Left renal pelvis (tissue), 4 donors: ENCODE measurements at places on chromosomes 11 and 22. TPM values are rescaled to one million over a fixed set of nuclear protein-coding genes. Genes with fewer than 3 reads are reported as not detected.

Gene KCNJ11
- 0.23 TPM for polyA plus RNA-seq

Gene PDE2A
- 12.0 TPM for polyA plus RNA-seq

Gene YAP1
- polyA plus RNA-seq = 160 TPM

Gene SHANK3
- 15.0 TPM for polyA plus RNA-seq

Gene VWA5A
- polyA plus RNA-seq = 15.8 TPM

DNA sequence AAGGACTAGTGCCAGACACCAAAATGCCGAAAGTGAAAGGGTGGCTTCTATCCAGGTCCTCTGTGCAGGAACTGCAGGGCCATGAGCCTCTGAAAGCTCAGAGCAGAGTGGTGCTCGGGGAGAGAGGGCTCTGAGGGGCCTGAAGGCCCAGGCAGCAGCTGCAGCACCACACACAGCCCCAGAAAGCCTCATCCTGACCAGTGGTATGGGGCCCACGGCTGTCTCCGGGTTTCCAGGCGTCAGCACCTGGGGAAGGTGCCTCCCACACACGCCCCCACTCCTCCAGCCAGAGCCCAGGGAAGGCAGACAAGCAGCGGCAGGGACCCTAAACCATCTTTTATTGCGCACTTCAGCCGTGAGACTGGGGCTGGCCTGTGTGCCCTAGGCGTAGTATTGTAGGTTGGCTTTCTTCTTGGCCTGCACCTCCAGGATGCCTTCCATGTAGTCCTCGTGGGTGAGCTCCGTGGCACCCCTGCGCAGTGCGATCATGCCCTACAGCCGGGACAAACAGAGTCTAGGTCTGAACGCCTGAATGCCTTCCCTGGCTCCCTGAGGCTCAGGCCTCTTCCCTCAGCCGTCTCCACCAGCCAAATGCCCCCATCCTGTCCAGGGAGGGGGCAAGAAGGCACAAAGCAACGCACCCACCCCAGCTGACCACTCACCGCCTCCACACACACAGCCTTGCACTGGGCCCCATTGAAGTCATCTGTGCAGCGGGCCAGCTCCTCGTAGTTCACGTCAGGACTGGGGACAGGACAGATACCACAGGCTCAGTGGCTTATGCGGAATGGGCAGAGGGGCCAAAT, 7.6 kb downstream of the PSMC3 start:
- no peak for DNase-seq

GRCh38 chr22:40603088-40603605, 33.4 kb downstream of the MRTFA start:
- no peak for DNase-seq

DNA sequence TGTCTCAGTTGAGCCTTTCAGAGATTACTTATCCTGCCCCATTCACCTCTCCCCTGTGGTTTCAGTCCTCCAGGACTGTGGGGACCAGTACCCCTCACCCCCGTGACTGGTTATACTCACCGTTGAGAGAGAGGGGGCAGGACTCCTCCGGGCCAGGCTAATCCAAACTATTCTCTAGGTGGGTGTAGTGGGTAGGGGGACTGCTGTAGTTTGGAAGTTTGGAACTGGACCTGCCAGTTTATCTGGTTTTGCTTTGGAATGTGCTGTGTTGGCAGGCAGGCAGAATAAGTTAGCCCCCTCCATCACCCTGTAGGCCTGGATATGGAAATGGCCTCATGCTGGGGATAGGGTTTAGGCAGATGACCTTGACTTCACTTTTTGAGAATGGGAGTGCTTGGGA, 13.5 kb downstream of the TEAD1 start:
- no peak for DNase-seq

GRCh38 chr11:84924154-84924692, 702.9 kb downstream of the DLG2 start:
- no peak for DNase-seq

GRCh38 chr11:1081601-1082311, 7.1 kb downstream of the MUC2 start:
- no peak for DNase-seq

- DNase-seq = no peak
Measured at GRCh38 chr22:23509571-23510302, 70.4 kb downstream of the IGLL1 start.

GRCh38 chr11:25485315-25485714, 846.6 kb upstream of the ANO3 start:
- no peak for DNase-seq

- no peak for DNase-seq
Measured at GRCh38 chr11:27894552-27894951, 194.3 kb upstream of the BDNF start.

DNA sequence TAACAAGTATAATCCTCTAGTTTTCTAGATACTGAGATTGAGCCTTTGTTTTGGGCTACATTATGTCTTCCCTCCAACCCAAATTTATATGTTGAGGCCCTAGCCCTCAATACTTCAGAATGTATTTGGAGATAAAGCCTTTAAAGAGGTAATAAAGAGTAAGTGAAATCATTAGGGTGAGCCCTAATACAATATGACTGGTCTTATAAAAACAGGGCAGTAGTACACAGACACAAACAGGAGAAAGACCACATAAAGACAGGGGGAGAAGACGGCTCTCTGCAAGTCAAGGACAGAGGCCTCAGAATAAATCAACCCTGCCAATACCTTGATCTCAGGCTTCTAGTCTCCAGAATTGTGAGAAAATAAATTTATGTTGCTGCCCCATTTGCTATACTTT, 6.3 kb downstream of the OR10V1 start:
- DNase-seq = no peak
